ENCODE measurements at places on chromosomes 5 and 9. TPM values are rescaled to one million over a fixed set of nuclear protein-coding genes. Genes with fewer than 3 reads are reported as not detected.

DNA sequence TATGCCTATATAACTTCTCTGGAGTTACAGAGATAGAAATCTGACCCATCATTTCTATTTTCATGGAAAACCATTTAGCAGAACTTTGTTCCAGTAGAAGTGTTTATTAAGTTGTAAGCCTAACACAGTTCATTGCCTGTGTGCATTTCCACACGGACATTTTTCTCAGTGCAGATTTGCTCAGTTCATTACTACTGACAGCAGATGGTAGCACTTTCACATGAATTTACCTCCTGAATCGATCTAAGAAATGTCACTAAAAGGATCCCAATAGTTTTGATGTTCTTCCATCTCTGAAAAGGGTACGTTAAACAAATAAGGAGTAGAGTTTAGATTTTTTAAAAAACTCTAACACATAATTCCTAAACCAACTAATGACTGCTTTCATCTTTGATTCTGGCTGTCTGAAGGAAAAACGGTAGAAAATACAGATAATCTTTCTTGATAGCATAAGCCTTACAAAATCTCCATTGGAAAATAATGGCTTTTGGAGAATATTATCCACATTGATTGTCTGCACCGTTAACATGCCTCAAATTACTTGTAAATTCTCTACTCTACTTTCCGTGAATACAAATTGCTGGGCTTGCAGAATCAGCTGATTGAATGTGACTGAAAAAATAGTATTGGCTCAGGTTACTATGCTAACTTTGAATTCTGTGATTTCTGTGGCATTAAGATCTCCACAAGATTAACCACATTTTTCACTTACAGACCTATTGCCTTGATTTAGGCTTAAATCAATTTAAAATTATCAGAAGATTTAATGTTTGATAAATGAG lies 33.1 kb downstream of the RPS23 start:
- no peaks in the 10 kb centered on the region for H3K4me1 ChIP-seq
- no peak overlapping the region for H3K27ac ChIP-seq
- no peak overlapping the region for H3K4me3 ChIP-seq
- no peaks in the 10 kb centered on the region for H3K36me3 ChIP-seq
- no peaks in the 10 kb centered on the region for H3K27me3 ChIP-seq
- DNase-seq = no peak

GRCh38 chr5:130706696-130707095 lies 458.4 kb downstream of the HINT1 start:
- no peak overlapping the region for H3K4me3 ChIP-seq
- no peak for DNase-seq
- H3K4me1 ChIP-seq = no peaks in the 10 kb centered on the region
- H3K36me3 ChIP-seq = no peaks in the 10 kb centered on the region
- H3K27ac ChIP-seq = no peak overlapping the region

- peaks cover 3% of the 10 kb centered on the region for H3K4me1 ChIP-seq
- H3K27me3 ChIP-seq = peaks cover 50% of the 10 kb centered on the region
- no peak overlapping the region for H3K27ac ChIP-seq
- H3K4me3 ChIP-seq = no peak overlapping the region
Measured at GRCh38 chr5:61617039-61617438, 285.0 kb downstream of the ZSWIM6 start.

DNA sequence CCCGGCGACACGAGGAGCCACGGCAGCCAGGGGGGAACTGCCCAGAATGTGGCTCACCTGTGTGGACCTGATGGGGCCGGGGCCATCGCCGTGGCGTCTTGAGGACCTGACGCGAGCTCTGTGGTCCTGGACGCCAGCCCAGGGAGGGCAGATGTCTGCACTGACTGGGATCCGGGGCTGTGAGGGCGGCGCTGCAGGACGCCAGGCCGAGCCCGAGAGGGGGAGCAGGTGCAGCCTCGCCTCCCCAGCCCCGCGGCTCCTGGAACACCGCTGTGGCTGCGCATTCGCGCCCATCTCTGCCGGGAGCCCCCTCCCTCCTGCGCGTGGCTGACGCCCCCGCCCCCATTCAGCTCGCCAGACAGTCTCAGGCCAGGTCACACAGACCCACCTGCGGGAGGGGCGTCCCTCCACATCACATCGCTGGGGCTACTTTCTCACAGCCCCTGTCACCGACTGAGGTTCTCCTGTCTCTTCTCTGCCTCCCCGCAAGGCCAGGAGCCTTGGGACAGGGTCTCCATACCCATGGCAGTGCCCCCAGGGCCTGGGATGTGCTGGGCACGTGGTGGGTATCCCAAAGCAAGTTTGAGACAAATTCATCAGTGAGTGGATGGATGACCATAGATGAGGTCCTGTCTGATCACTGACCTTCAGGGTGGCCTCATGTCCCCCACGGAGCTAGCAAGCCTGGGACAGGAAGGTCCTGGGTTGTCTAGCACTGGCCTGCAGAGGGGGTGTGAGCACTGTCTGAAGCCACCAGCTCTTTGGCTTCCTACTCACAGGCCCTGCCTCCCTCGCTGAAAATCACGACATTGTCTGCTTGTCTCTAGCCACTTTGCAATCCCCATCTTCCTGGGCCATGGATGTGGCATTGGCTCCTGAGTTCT lies 47.3 kb downstream of the RASGEF1C start:
- H3K4me3 ChIP-seq = no peak overlapping the region
- H3K4me1 ChIP-seq = peaks cover 2% of the 10 kb centered on the region
- H3K27ac ChIP-seq = no peak overlapping the region
- DNase-seq = no peak

GRCh38 chr9:127051881-127052595 lies 70.4 kb downstream of the ANGPTL2 start:
- H3K27ac ChIP-seq = no peak overlapping the region
- no peaks in the 10 kb centered on the region for H3K36me3 ChIP-seq
- no peak overlapping the region for H3K4me3 ChIP-seq
- no peak for DNase-seq
- H3K4me1 ChIP-seq = peaks cover 27% of the 10 kb centered on the region
- H3K27me3 ChIP-seq = no peaks in the 10 kb centered on the region

DNA sequence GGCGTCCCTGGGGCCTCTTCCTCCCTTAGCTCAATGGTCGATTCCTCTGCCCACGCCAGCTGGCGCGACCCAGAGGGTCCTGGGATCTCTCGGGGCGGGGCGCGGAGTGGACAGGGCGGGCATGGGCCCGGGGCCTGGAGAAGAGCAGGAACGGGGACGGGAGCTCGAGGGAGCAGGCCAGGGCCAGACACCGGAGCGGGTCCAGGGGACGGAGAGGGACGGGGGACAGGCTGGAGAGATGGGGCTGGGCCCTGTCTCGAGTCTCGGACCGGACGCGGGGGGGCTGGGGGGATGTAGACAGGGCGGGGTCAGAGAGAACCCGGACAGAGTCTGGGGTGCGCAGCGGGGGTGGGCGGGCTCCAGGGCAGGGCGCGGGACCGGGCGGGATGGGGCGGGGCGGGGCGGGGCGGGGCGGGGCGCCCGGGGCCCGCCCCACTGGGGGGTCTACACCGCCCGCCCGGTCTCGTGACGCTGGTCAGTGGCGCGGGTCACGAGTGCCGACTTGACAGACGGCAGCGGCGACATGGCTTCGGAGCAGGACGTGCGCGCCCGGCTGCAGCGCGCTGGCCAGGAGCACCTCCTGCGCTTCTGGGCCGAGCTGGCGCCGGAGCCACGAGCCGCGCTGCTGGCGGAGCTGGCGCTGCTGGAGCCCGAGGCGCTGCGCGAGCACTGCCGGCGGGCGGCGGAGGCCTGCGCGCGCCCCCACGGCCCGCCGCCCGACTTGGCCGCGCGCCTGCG lies at the start of gene UAP1L1:
TSS of gene UAP1L1 (plus strand) at position 508 of the 738 bp plus-strand sequence. CDS start at position 524, 16 bp downstream.
- H3K4me1 ChIP-seq = no peaks in the 10 kb centered on the region
- peak within 1 kb of the TSS; percentile 83 for H3K4me3 ChIP-seq
- peak; percentile 47 for DNase-seq
- H3K27ac ChIP-seq = no peak within 1 kb of the TSS
- no peaks in the 10 kb centered on the region for H3K36me3 ChIP-seq

- H3K4me1 ChIP-seq = no peaks in the 10 kb centered on the region
- no peak overlapping the region for H3K4me3 ChIP-seq
- peaks cover 16% of the 10 kb centered on the region for H3K27me3 ChIP-seq
- H3K36me3 ChIP-seq = no peaks in the 10 kb centered on the region
Measured at GRCh38 chr9:86454701-86455615, 100.7 kb upstream of the TUT7 start.

Gene BRINP1
- not detected for total RNA-seq

DNA sequence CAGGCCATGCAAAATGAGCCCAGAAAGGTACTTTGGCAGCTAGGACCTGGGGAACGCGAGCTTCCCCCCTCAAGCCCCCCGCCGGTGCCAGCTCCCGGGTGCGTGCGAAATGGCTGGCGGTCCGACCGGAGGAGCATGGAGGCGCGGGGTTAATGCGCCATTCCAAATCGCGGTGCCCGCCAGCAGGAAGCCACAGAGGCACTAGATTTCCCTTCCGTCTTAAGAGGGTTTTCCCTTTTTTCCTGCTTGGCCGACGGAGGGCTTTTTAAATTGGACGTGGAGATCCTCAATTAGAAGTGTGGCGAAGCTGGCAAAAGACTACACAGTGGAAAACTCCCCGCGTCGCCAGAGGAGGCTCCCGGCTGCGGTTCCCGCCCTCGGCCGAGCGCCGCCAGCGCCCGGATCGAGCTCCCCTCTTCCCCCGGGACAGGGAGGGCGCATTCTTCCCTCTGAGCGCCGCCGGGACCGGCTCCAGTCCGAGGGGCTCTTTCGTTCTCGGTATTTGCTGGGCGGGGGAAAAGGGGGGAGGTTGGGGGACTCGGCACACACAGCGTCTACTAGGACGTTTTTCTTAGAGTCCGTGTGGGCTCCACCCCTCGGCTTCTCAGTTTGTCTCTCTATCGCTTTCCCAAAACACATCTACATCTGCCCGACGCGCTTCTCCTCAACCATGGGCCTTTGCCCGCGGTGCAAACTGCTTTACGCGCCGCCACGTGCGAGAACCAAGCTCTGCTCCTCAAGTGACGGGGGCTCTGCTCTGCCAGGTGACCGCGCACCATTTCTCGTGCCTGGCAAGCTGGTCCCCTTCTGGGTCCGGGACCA lies 3.0 kb downstream of the GDNF start:
- H3K4me3 ChIP-seq = peak overlapping the region; percentile 85
- no peak overlapping the region for H3K27ac ChIP-seq
- peaks cover 12% of the 10 kb centered on the region for H3K4me1 ChIP-seq
- H3K36me3 ChIP-seq = peaks cover 2% of the 10 kb centered on the region
- no peak for DNase-seq

Gene CDX1
- total RNA-seq = not detected

Gene ANXA2R
- 44.0 TPM for total RNA-seq

- no peaks in the 10 kb centered on the region for H3K4me1 ChIP-seq
- H3K4me3 ChIP-seq = no peak overlapping the region
- no peaks in the 10 kb centered on the region for H3K27me3 ChIP-seq
- no peaks in the 10 kb centered on the region for H3K36me3 ChIP-seq
- H3K27ac ChIP-seq = no peak overlapping the region
- DNase-seq = no peak
Measured at GRCh38 chr5:9009931-9010651, 535.8 kb downstream of the SEMA5A start.

DNA sequence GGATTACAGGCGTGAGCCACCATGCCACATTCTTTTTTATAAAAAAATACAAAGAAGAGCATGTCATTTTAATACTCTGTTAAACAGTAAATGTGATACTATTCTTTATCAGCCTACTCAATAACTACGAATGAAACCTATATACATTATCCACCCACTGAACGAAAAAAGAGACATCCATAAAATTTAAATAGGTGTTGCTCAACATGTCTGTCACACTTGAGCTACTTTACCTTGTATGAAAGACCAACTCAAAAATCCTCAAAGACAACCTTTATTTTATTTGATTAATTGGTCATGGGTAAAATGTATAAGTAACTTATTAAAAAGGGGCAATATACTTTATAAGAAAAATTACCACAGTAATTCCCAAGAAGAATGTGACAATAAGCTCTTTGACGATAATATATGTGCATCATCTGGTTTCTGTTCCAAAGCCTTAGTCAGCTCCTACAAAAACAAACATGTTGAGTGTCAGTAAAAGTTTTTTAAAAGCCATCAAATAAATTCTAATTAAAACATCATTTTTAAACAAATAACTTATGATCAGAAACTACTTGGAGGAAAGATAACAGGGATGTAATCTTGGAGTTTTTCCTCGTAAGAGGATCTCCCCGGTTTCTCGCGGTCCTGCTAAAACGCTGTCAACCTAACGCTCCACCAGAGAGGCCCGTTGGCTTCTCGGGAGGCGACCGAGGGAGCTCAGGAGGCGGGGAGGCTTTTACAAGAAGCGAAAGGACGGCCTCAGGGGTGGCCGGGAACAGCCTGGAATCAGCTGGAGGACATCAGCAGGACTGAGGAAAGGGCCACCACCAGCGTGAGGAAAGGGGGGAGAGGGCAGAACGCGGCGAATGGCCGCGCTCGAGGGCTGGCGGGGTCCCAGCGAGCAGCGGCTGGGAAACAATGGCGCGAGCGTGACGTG lies 13.5 kb upstream of the ANKRD18B start:
- peak overlapping the region; percentile 95 for H3K27ac ChIP-seq
- no peaks in the 10 kb centered on the region for H3K27me3 ChIP-seq
- DNase-seq = no peak
- no peaks in the 10 kb centered on the region for H3K36me3 ChIP-seq
- peaks cover 6% of the 10 kb centered on the region for H3K4me1 ChIP-seq

Gene NR4A3
- 48.2 TPM for total RNA-seq

GRCh38 chr5:176578391-176578808 lies 29.3 kb downstream of the CDHR2 start:
- H3K36me3 ChIP-seq = no peaks in the 10 kb centered on the region
- H3K27ac ChIP-seq = peak overlapping the region; percentile 39
- H3K4me3 ChIP-seq = no peak overlapping the region
- H3K27me3 ChIP-seq = no peaks in the 10 kb centered on the region

Gene SLC34A1
- 0.31 TPM for total RNA-seq

Data from T-helper 17 cell (primary cell).